Right atrium auricular region (tissue), 2 donors: ENCODE measurements at places on chromosomes 2 and 18. TPM values are rescaled to one million over a fixed set of nuclear protein-coding genes. Genes with fewer than 3 reads are reported as not detected.
A peak's percentile ranks its signal among the peaks of the same experiment; 100 is the strongest.

DNA sequence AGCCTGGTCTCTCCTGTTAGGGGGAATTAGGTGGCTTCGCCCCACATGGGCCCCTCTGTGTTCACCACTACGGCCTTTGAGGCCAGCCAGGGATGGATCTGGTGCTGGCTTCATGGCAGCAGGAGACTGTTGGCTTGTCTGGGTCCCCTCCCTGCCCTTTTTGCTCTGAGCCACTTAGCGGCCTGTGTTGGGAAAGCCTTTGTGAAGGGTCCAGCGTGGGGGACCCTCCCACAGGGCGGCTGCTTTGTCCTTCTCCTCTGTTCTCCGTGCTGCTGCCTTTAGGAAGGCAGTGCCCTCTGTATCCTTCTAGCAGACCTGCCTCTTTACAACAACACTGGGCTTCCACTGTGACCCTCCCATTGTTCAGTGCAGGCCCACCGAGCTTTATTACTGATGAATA lies 118.4 kb downstream of the TSN start:
- no peaks in the 10 kb centered on the region for H3K36me3 ChIP-seq
- no peak for DNase-seq
- no peaks in the 10 kb centered on the region for H3K4me1 ChIP-seq
- H3K27ac ChIP-seq, result no peak overlapping the region
- H3K4me3 ChIP-seq, result no peak overlapping the region

- no peak overlapping the region for H3K4me3 ChIP-seq
- DNase-seq, result no peak
- H3K27ac ChIP-seq, result no peak overlapping the region
- H3K36me3 ChIP-seq, result no peaks in the 10 kb centered on the region
- H3K27me3 ChIP-seq, result no peaks in the 10 kb centered on the region
- no peaks in the 10 kb centered on the region for H3K4me1 ChIP-seq
Observed at GRCh38 chr2:152114366-152114765, 15.5 kb upstream of the CACNB4 start.

DNA sequence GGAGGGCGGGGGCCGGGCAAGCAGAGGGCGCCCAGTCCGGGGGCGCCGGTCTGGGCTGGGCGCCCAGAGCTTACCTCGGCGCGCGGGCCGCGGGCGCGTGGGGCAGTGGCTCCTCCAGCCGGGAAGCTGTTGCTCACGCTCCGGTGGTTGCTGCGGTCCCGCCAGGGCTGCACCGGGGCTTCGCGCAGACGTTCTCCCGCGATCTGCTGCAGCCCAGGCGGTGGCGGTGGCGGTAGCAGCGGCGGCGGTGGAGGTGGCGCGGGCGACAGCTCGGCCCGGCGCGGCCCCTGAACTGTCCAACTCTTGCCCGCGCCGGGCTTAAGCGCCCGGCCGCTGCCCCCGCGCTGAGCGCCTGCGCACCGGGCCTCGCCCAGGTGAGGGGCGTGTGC lies 391 bp downstream of the ZNF385B start:
- peak overlapping the region; percentile 46 for H3K27ac ChIP-seq
- peak overlapping the region; percentile 33 for H3K4me3 ChIP-seq
- no peaks in the 10 kb centered on the region for H3K27me3 ChIP-seq

DNA sequence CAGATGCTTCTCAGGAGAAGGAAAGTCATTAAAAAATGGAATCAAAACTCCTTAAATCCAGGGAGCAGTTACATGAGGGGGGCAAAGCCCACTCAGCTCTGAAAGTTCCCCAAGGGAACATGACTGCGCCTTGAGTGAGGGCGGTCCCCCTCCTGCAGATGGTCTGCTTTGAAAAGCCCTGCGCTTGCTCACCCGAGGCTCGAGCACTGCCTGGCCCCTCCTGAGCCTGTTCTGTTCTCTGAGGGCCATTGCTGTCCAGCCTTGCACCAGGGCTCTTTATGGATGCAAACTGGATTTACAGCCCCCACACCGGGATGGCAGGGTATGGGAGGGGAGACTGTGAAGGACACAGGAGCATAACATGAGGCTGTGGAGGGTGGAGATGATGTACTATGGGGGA lies 37.8 kb upstream of the DNMT3A start:
- H3K36me3 ChIP-seq, result no peaks in the 10 kb centered on the region
- no peaks in the 10 kb centered on the region for H3K27me3 ChIP-seq
- no peak for DNase-seq
- H3K4me3 ChIP-seq, result no peak overlapping the region
- no peak overlapping the region for H3K27ac ChIP-seq

DNA sequence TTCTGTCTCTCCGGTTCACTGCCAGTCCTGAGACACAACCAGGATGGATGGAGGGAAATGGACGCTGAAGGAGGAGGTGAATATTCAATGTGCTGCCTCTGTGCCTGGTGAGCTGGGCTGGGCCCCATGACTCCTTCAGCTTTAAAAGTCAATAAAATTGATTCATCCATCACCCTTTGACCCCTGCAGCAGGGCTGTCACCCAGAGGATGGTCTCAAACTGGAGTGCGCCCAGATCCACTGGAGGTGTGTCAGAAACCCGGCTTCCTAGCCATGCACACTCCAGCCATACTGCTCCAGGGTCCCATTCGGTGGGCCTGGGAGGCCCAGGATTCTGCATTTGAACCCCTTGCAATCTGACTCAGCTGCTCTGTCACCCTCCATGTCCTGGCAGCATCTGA lies 94.1 kb upstream of the BOD1L2 start:
- no peak overlapping the region for H3K27ac ChIP-seq
- no peaks in the 10 kb centered on the region for H3K4me1 ChIP-seq
- no peak overlapping the region for H3K4me3 ChIP-seq
- DNase-seq, result no peak
- H3K27me3 ChIP-seq, result no peaks in the 10 kb centered on the region
- no peaks in the 10 kb centered on the region for H3K36me3 ChIP-seq

ST8SIA5 gene
- total RNA-seq, result 5.9 TPM

RTP5 gene
- total RNA-seq, result not detected

POTEI gene
- total RNA-seq, result 3.2 TPM

FOXI3 gene
- not detected for total RNA-seq

REG3A gene
- not detected for total RNA-seq

TNFAIP6 gene
- 2.8 TPM for total RNA-seq
